ENCODE measurements at places on chromosomes 1 and 21. TPM values are rescaled to one million over a fixed set of nuclear protein-coding genes. Genes with fewer than 3 reads are reported as not detected.

Gene AK5
- total RNA-seq: 1.7 TPM

Gene EXTL1
- 39.9 TPM for total RNA-seq

Gene MDM4
- total RNA-seq: 41.1 TPM

Gene FTCD
- total RNA-seq: 2.0 TPM

Gene SLC16A4
- total RNA-seq: 14.8 TPM

Gene G0S2
- 15.1 TPM for total RNA-seq

Gene EXTL2
- total RNA-seq: 36.2 TPM

Gene CCDC190
- total RNA-seq: not detected

Gene FAM131C
- total RNA-seq: 0.11 TPM

Gene FAM89A
- total RNA-seq: 9.6 TPM

Gene ZFP69
- 1.4 TPM for total RNA-seq

Gene ESRRG
- 0.79 TPM for total RNA-seq

Gene MMP23B
- 40.7 TPM for total RNA-seq

Gene DAP3
- 108 TPM for total RNA-seq

Gene YY1AP1
- 42.3 TPM for total RNA-seq

Gene S100A1
- total RNA-seq: 1.7 TPM

Gene MFSD2A
- total RNA-seq: 2.9 TPM

- DNase-seq: no peak
These were observed 139.0 kb downstream of the SDCCAG8 start for GRCh38 chr1:243394601-243395464.

DNA sequence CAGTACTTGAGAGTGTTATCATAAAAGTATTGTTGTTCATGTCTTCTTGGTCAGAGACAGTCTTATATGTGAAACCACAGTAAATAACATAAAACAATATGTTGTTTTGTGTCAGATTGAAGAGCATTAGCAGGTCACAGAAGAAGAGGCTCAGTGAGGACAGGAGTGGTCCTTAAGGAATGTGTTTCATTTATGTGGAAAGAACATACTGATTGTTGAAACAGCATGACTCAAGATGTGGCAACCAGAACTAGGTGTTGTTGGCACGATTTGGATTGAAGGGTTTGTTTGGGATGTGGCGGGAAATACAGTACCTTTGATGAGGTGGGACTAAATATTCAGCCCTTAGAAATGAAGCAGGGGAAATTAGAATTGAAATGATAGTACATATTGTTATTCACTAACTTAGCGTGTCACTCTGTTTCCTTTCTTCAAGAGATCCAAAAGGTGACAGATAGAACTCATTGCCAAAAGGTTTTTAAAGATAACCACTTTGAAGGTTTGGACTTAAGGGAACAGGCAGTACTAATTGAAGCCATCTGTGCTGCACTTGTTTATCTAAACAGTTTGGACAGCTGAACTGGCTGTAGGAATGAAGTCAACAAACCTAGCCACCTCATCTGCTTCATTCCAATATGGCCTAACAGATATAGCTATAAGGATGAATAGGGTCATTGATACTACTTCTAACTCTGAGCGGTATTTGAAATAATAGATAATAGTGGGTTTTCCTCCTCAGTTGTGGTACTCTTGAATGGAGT is 14.4 kb downstream of the RALGPS2 start:
- DNase-seq: no peak

DNA sequence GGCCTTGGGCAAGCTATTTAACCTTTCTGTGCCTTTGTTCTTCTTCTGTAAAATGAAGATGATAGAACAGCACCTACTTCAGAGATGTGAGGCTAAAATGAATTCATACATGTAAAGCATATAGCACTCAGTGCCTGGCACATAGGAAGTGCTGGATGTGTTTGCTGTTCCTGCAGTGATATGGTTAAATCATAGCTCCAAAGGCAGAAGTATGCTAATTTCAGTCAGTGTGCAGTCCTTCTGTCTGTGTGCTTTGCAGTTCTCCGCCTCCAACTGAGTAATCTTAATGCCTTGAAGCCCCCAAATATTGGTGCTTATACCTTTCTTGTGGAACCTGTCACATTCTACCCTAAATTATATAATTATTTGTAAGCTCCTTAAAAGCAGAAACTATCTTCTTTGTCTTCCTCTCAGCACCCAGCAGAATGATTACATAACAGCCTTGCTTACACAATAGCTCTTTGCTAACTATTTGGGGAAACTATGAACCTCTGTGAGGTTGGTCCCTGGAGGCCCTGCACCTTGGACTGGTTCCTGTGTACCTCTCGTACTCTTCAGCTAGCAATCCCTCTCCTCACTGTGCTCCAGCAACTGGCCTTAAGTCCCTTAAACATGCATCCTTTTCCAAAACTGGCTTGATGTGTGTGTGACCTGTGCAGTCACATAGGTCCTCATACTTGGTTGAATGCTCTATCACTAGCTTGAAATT is 57.0 kb upstream of the CACYBP start:
- no peak for DNase-seq

- peak; percentile 62 for DNase-seq
These were observed 35.5 kb downstream of the RCAN1 start for GRCh38 chr21:34579411-34579810.

GRCh38 chr1:164337885-164338284 is 221.1 kb upstream of the PBX1 start:
- no peak for DNase-seq

- no peak for DNase-seq
These were observed 389.8 kb upstream of the LYPLAL1 start for GRCh38 chr1:218783916-218784315.

DNA sequence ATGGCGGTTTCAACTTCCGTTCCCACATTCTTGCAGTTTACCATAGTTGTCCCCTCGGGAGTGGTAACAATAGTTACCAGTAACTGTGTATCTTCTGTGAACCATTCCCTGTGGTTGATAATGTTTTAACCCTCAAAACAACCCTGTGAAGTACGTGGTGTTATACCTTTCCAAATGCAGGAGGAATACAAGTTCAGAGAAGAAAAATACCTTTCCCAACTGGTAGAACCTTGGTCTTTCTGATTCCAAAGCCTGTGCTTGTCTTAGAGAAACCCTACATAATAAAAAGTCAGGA is 789 bp downstream of the BTF3L4 start:
- DNase-seq: peak; percentile 30

- DNase-seq: no peak
These were observed 64.4 kb downstream of the GADD45A start for GRCh38 chr1:67749263-67749843.

DNA sequence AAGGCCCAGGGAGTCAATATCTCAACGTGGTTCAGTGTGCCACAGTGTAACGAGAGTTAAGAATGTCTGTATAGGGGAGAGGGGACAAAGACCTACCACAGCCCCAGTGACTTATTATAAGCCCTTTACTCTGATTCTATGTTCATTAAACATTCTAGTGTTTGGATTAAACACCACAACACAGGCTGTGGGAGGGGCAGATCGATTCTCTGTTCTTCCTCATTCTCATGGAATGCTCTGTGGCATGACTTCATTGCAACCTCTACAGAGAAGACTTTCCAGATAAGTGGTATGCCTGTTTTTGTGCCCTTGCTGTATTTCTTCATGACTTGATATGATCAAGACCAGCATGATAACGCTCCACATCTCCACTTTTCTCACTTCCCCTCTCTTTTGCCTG is 39.0 kb upstream of the CD5L start:
- no peak for DNase-seq

GRCh38 chr1:179831852-179832699 is 45.5 kb downstream of the TOR1AIP2 start:
- DNase-seq: peak; percentile 62

GRCh38 chr1:89587729-89588161 is 45.2 kb upstream of the LRRC8C start:
- no peak for DNase-seq

- peak; percentile 42 for DNase-seq
These were observed 53.5 kb downstream of the GLIS1 start for GRCh38 chr1:53685272-53686051.

GRCh38 chr1:218330043-218330623 is 15.0 kb upstream of the TGFB2 start:
- peak; percentile 27 for DNase-seq

DNA sequence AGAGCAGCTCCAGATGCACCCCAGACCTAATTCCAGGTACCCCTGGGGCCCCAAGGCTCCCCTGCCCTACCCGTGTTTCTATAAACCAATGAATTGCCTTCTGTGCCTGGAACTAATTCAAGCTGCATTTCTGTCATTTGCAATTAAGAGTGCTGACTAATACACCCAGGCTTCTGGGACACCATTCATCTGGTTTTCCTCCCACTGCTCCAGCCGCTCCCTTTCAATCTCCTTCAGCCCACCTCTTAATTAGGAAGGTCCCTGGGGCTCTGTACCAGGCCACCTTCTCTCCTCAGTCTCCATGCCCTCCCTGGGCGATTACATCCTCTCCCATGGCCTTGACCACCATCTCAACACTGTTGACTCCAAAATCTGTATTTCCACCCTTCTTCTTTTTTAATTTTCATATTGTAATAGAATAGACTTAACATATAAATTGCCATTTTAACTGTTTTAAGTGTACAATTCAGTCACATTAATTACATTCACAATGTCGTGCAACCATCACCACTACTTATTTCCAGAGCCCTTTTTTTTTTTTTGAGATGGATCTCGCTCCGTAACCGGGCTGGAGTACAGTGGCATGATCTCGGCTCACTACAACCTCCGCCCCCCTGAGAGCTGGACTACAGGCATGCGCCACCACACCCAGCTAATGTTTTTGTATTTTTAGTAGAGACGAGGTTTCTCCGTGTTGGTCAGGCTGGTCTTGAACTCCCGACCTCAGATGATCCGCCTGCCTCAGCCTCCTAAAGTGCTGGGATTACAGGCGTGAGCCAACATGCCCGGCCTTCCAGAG is 9.2 kb upstream of the GJB3 start:
- DNase-seq: no peak

DNA sequence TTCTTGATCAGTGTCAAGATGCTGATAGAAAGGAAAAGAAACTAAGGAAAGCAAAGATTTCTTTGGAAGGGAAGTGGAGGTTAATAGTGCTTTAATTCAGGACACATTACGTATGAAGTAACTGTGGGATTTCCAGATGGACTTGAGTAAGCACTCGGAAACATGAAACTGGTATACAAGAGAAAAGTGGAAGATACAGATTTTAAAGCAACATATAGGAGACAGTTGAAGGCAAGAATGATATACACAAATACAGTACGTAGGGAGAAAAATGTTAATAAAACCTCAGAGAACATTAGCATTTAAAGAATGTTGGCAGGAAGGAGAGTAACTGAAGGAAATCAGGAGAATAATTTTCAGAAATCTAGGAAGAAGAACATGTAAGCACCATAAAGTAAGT is 730.9 kb upstream of the ADGRL2 start:
- no peak for DNase-seq

GRCh38 chr1:48530727-48531351 is 58.8 kb upstream of the SPATA6 start:
- peak; percentile 9 for DNase-seq

DNA sequence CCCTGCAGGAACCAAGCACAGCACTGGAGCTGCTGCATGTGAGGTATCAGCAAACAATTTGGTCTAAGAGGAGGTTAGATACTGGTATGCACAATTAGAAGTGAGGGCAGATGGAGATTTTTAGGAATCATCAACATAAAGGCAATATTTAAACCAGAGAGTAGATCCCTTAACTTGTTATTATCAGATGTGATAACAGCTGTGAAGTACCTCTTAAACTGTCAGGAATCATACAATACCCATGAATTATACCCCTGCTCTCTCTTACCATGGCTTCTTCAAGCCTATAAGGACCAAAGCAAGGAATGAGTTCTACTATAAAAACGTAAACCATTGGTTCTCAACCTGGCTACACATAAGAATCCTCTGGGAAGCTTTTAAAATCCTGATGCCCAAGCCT is 3.9 kb downstream of the BCAR3 start:
- DNase-seq: no peak

DNA sequence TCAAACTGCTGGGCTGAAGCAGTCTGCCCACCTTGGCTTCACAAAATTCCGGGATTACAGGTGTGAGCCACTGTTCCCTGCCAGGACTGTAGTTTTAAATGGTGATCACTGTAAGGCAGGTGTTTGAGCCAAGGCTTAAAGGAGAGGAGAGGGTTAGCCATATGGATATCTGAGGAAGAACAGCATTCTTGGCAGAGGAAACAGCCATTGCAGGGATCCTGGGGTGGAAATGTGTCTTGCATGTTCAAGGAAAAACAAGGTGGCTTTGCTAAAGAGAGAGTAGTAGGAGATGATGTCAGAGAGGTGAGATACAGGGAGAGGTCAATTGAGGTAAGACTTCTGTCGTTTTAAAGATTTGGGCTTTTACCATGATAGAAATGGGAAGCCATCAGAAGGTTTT is 73.5 kb downstream of the ATF6 start:
- DNase-seq: no peak

GRCh38 chr21:32412162-32413014 is at the start of gene EVA1C:
TSS of gene EVA1C (plus strand) at chr21:32412706. CDS start at chr21:32412854, 148 bp downstream.
- no peak for DNase-seq

DNA sequence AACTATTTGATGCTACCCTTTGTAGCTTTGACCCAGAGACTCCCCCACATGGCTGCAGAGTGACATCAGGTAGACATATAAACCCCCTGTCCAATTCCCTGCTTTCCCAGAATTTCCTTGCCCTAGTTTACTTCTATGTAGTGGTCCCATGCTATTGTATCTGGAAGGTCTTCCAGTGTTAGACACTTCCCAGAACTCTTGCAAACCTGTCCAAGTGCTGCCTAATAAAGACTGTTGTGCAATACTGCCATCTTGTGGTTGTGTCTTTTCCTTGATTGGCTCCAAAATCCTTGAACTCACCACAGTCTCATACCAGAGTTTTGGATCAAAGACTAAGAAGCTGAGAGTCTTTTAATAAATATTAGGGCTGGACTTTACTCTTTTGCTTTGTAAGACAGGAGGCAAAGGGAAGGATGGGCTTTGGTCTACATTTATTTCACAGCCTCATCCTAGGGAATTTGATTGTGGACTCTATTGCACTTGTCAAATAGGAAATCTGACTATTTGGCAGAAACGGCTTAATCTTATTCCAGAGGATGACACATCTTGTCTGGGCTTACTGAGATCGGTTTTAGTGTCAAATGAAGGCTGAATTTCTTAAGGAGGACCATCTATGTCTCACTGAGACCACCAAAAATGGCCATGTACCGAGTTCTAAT is 169.9 kb downstream of the LRRC7 start:
- DNase-seq: peak; percentile 51

- peak; percentile 29 for DNase-seq
These were observed 157.8 kb downstream of the VPS13D start for GRCh38 chr1:12387641-12388040.

GRCh38 chr1:217244971-217245370 is 385.9 kb downstream of the GPATCH2 start:
- no peak for DNase-seq

GRCh38 chr1:44294588-44295007 is 60.5 kb downstream of the ERI3 start:
- peak; percentile 80 for DNase-seq

DNA sequence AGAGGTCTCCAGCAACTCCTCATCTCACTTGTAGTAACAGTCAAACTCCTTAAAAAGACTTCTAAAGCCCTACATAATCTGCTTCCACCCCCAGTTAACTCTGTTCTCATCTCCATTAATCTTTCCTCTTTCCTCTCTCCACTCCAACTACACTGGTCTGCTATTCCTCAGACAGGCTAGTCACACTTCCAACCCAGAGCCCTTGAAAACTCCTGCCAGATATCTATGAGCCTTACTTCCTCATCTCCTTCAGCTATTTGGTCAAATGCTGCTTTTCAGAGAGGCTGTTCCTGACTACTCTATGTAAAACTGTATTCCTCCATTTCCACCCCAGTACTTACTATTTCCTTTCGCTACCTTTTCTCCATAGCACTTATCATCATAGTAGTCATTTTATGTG is 24.4 kb downstream of the PCP4L1 start:
- DNase-seq: no peak

- DNase-seq: no peak
These were observed 42.4 kb downstream of the CAMTA1 start for GRCh38 chr1:6827630-6828165.

- peak; percentile 74 for DNase-seq
These were observed 21.2 kb downstream of the PRRX1 start for GRCh38 chr1:170685166-170685565.

Measured in astrocyte (in vitro differentiated cells and primary cell).